ENCODE measurements at places on chromosomes 13 and 19.
A peak's percentile ranks its signal among the peaks of the same experiment; 100 is the strongest.

DNA sequence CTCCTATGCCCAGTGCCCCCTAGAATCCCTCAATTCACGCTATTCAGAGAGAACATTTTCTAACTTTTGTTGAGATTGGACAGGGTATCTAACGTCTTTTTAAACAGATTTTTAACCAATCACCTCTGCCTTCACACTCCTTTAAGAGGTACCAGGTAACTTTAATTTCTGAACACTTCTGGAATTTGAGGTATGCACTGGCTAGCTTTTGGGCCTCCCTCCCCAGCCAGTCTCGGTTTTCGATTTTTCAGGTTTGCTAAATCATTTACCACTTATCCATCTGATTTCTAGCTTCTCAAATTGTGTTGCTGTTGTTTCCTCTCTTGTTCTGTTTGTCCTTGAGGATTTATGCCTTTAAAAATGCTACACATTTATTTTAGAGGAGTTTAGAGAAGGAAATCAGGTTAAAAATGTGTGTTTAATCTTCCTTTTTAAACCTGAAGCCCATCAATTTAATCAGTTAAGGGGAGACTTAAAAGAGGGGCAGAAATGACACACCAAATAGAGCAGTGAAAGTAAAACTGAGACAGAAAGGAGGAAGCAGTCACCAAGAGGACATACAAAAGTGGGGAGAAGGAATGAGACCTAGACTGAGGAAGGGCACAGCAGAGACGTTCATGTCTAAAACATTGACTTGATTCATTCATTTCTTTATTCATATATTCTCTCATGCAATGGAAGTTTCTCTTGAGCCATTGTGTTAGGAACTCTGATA lies 139.6 kb upstream of the HTR2A start:
- DNase-seq = no peak

DNA sequence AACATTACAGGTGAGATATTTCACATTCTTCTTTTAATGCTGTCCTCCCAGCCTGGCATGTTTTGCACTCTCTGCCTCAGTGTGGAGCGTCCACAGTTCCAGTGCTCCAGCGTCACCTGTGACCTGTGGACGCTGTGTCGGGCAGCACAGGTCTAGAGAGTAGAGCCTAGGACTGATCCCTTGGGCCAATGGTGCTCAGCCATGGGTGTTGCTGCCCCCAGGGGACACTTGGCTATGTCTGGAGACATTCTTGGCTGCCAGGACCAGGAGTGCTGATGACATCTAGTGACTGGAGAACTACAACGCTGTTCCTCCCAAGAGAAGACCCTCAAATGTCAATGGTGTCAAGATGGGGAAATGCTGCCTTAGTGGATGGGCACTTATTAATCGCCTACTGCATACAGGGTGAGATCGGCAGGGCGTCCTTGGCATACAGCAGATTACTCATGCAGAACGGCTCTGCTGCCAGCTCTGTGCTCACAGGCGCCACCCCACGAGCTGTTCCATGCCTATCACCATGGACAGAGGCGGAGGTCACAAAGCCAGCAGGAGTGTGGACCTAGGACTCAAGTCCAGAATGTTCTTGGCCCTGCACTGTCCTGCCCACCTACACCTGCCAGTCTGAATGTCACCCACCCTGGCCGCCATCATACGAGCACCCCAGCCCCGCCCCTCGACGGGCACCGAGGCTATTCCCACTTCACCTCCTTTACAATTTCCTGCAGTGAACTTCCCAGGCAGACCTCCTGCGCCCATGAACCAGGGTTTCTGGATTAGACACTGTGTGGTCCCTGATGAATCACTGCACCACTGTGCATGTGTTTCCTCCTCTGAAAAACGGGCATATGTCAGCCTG lies 13.9 kb upstream of the MADCAM1 start:
- no peak for DNase-seq

DNA sequence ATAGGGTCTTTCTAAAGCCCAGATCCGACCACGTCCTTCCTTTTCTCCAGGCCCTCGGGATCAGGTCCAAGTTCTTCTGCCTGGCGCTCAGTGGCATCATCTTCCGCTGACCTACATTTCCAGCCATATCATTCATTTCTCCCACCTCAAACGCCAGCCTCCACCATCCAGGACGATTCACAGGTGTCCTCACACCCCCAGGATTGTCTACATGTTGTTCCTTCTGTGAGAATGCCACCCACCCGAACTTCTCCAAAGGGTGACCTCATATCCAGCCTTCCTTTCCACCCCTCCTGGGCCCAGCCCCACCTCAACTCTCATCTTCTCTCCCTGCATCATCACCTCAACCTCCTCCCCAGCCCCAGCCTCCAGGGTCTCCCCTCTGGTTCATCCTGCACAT lies 4.7 kb upstream of the KLK5 start:
- no peak for DNase-seq

GRCh38 chr13:97058391-97058790 lies 64.1 kb upstream of the OXGR1 start:
- no peak for DNase-seq

GRCh38 chr19:33254245-33254824 lies 28.7 kb upstream of the SLC7A10 start:
- no peak for DNase-seq

GRCh38 chr13:51683597-51683996 lies 99.3 kb downstream of the WDFY2 start:
- no peak for DNase-seq

DNA sequence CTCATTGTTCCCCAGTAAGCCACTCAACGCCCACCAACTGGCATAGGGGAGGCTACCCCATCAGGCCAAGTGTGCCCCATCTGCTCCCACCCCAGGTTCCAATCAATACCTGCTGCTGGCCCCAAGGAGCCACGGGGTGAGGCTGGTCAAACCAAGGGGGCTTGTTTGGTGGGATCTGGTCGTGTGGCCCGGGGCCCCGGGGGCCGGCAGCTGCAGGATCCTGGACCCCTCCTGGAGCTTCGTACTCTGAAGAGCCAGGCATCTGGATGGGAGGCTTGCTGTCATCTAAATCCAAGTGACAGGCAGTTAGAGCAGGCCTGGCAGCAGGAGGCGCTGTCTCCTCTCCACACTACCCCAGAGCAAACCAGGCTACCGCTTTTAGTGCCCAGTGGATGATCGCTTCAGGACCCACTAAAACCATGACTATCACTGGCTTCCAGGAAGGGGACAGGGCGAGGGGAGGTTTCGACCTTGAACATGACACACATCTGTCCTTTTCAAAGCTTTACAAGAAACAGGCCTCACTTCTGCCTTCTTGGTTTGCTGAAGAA lies 14.2 kb downstream of the CHERP start:
- peak; percentile 57 for DNase-seq

DNA sequence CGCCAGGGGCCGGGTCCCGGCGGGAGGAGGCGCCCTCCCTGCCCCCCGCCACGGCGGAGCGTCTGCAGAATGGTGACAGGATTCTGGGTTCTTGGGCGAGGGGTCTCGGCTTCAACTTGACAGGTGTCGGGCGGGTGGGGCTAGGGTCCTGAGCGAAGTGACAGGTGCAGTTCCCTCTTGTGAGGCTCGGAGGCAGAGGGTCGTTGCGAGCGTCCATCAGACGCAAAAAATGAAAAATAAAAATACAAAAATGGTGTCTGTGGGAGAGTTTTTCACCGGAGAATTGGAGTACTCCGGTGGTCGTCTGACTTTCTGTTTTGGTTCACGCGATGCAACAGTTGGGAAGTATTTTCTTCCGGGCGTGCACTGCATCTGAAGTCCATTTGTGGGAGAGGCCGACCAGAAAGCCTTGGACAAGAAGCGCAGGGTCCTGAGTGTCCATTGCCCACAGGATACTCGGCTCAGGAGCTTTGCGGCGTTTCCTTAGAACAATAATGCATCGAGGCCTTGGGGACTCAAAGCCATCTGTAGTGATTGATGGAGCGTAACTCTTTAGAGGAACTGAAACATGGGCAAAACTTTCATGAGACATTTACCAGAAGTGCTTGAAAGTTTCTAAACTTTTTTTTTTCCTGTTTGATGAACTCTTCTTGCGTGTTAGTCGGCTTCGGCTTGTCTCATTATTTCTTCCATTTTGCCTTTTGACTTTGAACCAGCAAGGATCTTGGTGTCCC lies 759 bp downstream of the RB1 start:
- peak; percentile 50 for DNase-seq

DNA sequence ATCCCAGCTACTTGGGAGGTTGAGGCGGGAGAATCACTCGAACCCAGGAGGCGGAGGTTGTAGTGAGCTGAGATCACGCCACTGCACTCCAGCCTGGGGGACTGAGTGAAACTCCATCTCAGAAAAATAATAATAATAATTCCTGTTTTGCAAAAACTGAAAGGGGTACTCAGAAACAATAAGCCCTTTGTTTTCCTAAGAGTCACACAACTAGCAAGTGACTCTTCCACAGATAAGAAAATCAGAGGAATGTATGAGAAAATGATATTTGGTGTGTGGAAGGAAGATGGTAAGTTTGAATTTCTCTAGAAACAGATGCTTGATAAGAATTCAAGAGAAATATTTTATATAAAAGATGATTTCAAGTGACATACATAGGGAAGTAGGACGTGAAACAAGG lies 35.1 kb downstream of the SYDE1 start:
- DNase-seq = no peak

DNA sequence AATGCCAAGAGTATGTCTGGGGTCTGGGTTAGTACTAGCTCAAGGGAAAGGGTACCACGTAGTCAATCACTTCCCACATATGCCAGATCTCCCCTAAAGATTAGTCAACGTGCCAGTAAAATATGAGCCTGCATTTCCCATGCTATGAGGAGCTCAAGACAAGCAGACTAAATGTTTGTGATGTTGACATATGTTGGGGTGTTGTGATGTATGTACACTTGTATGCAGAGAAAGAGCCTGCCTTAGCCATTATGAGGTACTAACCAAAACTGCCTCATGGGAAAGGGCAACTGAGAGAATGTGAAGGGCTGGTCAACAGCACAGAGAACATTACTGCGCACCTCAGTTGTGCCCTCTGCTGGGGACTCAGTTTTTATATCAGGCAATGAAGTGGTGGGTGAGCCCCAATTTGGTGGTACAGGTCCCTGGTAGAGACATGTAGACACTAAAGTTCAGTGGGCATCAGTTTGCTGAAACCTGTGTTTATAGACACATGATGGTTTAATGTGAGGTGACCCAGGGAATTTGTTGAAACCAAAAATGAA lies 287.0 kb downstream of the DCT start:
- DNase-seq = peak; percentile 32

DNA sequence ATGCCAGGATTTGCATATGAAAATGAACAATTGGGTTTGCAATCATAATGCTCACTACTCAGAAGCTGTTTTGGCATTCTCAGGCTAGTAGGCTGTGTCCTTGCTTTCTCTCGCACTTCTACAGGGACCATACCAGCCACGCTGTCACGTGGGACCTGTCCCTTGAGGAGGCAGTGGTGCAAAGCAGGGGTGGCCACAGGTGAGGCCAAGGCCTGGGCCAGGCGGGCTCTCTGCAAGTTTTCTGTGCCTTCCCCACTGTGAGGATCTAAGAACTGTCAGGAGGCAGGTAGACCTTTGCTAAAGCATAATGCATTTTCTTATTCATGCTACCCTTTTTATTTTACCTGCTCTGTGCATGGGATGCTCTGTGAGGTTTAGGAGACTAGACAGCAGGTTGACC lies 89.4 kb upstream of the IRS2 start:
- no peak for DNase-seq

DNA sequence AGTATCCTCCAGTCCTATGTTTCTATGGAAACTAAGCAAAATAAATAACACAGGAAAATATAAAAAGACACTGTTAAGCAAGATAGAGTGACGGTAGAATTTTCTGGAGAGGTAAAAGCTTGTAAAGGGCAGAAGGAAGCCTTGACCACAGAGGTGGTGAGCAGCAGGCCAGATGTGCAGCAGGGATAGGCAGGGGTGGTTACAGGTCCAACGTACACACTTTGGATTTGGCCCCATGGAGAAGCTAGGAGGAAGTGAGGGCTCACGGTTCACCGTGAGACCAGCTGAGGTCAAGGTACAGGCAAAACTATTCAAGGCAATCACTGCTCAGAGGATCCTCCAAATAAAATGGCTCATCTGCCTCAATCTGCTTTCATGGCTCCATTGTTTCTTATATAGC lies 242.8 kb downstream of the B3GLCT start:
- DNase-seq = no peak

DNA sequence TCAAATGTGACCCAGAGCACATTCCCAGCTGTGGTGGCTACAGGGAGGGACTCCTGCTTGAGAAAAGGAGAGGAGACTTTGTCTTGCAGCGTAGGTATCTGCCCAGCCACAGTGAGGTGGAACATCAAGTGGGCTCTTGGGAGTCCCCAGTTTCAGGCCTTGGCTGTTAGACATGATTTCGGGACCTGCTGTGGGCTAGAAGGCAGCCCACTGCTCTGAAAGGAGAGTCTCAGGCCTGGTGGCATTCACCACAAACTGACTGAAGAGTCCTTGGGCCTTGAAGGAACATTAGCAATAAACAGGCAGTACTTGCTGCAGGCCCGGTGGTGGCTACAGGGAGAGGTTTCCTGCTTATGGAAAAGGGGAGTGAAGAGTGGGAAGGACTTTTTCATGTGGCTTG lies 61.8 kb upstream of the TEX29 start:
- no peak for DNase-seq

DNA sequence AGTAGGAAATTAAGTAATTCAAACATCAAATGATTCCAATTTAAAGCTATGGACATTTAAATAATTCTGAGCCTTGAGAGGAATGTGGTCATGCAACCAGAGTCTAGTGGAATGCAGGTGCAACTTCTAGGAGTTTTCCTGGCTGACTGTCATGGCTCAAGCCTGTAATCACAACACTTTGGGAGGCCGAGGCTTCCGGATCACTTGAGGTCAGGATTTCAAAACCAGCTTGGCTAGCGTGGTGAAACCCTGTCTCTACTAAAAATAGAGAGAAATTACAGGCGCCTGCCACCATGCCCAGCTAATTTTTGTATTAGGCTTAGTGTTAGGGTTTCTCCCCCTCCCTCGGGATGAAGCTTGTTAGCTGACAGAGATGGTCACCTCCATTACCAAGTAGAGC lies 6.4 kb downstream of the ZNF808 start:
- DNase-seq = no peak

GRCh38 chr13:111370570-111371535 lies 50.4 kb downstream of the TEX29 start:
- no peak for DNase-seq

GRCh38 chr13:59931621-59932020 lies 232.1 kb downstream of the DIAPH3 start:
- no peak for DNase-seq

- DNase-seq = no peak
Observed at GRCh38 chr13:66200555-66200954, 1029.6 kb downstream of the PCDH9 start.

DNA sequence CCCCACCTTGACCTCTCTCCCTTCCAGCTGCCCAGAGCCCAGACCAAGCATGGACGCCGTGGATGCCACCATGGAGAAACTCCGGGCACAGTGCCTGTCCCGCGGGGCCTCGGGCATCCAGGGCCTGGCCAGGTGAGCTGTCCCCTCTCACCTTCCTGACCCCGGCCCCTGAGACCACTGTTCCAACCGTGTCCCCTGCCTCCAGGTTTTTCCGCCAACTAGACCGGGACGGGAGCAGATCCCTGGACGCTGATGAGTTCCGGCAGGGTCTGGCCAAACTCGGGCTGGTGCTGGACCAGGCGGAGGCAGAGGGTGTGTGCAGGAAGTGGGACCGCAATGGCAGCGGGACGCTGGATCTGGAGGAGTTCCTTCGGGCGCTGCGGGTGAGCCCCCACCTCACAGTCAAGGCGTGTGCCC lies 312 bp downstream of the CAPS start:
- DNase-seq = no peak

Measured in activated naive CD4-positive, alpha-beta T cell treated with anti-CD3 and anti-CD28 coated beads for 36 hours (primary cell).